ENCODE measurements at places on chromosomes 5 and 9. TPM values are rescaled to one million over a fixed set of nuclear protein-coding genes. Genes with fewer than 3 reads are reported as not detected.

Gene TRIM36
- not detected for total RNA-seq

Gene ANKRD34B
- not detected for total RNA-seq

- no peak overlapping the region for H3K27ac ChIP-seq
- no peak for DNase-seq
- no peaks in the 10 kb centered on the region for H3K4me1 ChIP-seq
Observed at GRCh38 chr5:146340260-146341081, 1.8 kb downstream of the POU4F3 start.

DNA sequence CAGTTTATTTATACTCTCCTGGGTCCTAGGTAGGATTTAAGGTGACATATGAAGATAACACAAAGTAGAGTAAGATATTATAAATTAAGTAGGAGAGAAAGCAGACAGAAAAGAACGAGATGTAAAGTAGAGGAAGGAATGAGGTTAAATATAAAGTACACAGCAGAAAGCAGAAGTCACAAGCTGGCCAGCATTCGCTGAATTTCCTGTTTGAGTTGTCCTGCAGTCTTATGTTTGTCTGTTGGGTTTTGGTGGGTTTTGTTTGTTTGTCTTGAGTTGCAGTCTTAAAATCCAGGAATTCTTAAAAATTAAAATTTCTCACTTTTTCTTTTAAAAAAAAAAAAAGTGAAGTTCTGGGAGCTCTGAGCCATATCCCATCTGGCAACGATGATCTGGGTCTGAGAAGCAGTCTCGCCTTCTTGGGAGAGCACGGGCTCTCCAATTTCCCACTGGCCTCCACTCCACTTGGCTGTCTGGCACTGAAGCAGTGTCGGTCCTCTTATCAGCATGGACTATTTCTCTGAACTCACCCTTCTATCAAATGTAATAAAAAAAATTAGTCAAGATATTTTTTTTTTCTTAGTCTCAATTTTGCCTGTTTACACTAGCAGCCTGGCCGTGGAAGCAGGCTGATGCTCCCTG, 2.0 kb downstream of the S100Z start:
- H3K27ac ChIP-seq = no peak overlapping the region
- H3K27me3 ChIP-seq = no peaks in the 10 kb centered on the region
- no peaks in the 10 kb centered on the region for H3K36me3 ChIP-seq

Gene PAM
- total RNA-seq = 21.3 TPM

Gene FYB1
- 0.56 TPM for total RNA-seq

- H3K4me1 ChIP-seq = no peaks in the 10 kb centered on the region
- no peak overlapping the region for H3K4me3 ChIP-seq
- no peaks in the 10 kb centered on the region for H3K36me3 ChIP-seq
- H3K27me3 ChIP-seq = no peaks in the 10 kb centered on the region
Observed at GRCh38 chr9:27659001-27659400, 85.7 kb upstream of the C9orf72 start.

Gene ANKRD18B
- total RNA-seq = not detected

- no peaks in the 10 kb centered on the region for H3K27me3 ChIP-seq
- H3K36me3 ChIP-seq = no peaks in the 10 kb centered on the region
- no peak for DNase-seq
- H3K4me1 ChIP-seq = no peaks in the 10 kb centered on the region
Observed at GRCh38 chr5:178514851-178515418, 75.3 kb downstream of the COL23A1 start.

DNA sequence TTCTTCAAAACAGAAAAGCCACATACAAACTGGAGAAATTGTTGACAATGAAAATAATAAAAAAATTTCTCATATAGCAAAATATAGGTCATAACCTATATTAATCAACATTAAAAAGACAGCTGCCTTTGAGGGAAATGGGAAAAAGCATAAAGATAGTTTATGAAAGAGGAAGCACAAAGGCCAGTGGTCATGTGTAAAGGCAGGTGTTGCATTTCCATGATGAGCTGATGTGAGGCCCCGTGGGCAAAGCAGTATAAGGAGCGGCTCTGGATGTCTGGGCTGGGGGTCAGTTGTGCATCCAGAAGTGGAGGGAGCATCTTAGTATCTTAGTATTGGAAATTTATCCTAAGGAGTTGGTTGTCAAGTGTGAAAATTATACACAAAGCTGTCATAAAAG, 18.3 kb downstream of the NDUFS6 start:
- no peak for DNase-seq
- peaks cover 12% of the 10 kb centered on the region for H3K36me3 ChIP-seq
- no peak overlapping the region for H3K27ac ChIP-seq
- no peaks in the 10 kb centered on the region for H3K4me1 ChIP-seq
- no peaks in the 10 kb centered on the region for H3K27me3 ChIP-seq
- no peak overlapping the region for H3K4me3 ChIP-seq

- H3K27ac ChIP-seq = no peak overlapping the region
- no peak for DNase-seq
- H3K27me3 ChIP-seq = no peaks in the 10 kb centered on the region
- peaks cover 16% of the 10 kb centered on the region for H3K4me1 ChIP-seq
- H3K36me3 ChIP-seq = no peaks in the 10 kb centered on the region
Observed at GRCh38 chr5:95763941-95764340, 32.8 kb downstream of the RHOBTB3 start.

DNA sequence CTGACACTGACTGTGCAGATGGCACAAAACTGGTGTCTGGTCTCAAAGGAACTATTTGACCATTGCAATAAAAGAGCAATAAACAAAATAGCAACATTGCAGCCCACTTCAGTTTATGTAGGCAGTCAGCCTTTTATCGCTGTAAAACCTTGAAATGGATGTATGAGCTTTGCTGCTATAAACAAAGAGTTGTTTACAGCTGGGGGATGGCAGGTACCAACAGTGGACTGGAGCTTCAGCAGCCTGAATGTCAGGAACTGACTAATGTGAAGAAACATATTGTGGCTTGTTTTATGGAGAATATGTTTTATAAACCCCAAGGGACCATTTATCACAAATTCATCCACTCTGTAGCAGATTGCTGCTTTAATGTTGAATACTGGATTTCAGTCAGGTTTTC, 78.0 kb downstream of the PTPRD start:
- H3K36me3 ChIP-seq = no peaks in the 10 kb centered on the region
- H3K4me1 ChIP-seq = no peaks in the 10 kb centered on the region
- H3K4me3 ChIP-seq = no peak overlapping the region
- no peak overlapping the region for H3K27ac ChIP-seq
- DNase-seq = no peak

DNA sequence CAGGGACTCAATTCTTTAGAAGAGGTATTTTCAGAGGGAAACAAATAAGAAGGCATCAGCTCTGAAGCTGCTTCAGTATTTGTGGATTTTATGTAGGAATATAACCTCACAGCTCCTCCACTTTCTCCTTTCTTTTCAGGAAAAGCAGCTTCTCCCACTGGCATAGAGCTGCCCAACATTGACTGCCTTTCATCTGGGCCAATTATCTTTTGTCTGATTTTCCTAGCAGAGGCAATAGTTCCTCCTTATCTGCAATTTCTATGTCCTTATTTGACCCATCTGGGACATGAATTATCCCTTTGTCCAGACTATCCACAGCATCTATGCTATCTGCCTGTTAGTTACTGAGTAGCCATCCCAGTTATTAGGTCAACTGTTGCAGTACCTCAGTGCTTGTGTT, 1671.2 kb upstream of the ACO1 start:
- no peaks in the 10 kb centered on the region for H3K27me3 ChIP-seq
- H3K27ac ChIP-seq = no peak overlapping the region
- no peaks in the 10 kb centered on the region for H3K36me3 ChIP-seq
- no peaks in the 10 kb centered on the region for H3K4me1 ChIP-seq

Gene MYOZ3
- total RNA-seq = 0.18 TPM

GRCh38 chr5:2039180-2039531, 156.4 kb upstream of the IRX4 start:
- no peak for DNase-seq
- no peaks in the 10 kb centered on the region for H3K4me1 ChIP-seq
- no peaks in the 10 kb centered on the region for H3K27me3 ChIP-seq

- H3K27ac ChIP-seq = no peak overlapping the region
- no peaks in the 10 kb centered on the region for H3K27me3 ChIP-seq
- peak; percentile 57 for DNase-seq
- H3K4me3 ChIP-seq = 0 out of 2 replicates have a peak overlapping the region, but pooled peaks have one; percentile 25
- peaks cover 29% of the 10 kb centered on the region for H3K4me1 ChIP-seq
- no peaks in the 10 kb centered on the region for H3K36me3 ChIP-seq
Observed at GRCh38 chr5:112958093-112959088, 18.2 kb upstream of the DCP2 start.

GRCh38 chr5:178281331-178281730, 48.7 kb upstream of the PHYKPL start:
- H3K36me3 ChIP-seq = no peaks in the 10 kb centered on the region

DNA sequence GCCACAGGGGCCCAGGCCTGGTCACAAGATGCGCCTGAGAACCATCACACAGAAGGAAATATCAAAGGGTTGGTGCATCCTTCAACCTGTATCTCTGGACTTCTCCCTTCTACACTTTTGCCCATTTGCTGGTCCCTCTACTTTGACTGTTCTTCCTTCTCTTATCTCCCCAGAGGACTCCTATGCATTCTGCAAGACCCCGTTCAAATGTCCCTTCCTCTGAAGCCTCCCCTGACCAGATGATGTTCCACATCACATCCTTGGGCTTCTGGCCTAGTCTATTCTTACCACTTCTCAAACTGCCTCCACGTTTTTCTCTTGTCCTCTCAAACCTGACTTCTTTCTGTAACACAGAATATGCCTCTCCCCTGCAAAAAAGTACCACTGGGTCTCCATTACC, 34.3 kb downstream of the STK10 start:
- no peak for DNase-seq
- H3K4me3 ChIP-seq = no peak overlapping the region
- H3K27ac ChIP-seq = 0 out of 2 replicates have a peak overlapping the region, but pooled peaks have one; percentile 10

GRCh38 chr5:113340537-113340936, 94.3 kb downstream of the TSSK1B start:
- H3K27ac ChIP-seq = no peak overlapping the region
- no peak for DNase-seq
- no peaks in the 10 kb centered on the region for H3K36me3 ChIP-seq
- no peaks in the 10 kb centered on the region for H3K27me3 ChIP-seq
- no peak overlapping the region for H3K4me3 ChIP-seq

GRCh38 chr9:136019041-136019680, 58.0 kb upstream of the UBAC1 start:
- no peaks in the 10 kb centered on the region for H3K4me1 ChIP-seq
- no peaks in the 10 kb centered on the region for H3K27me3 ChIP-seq
- peaks cover 3% of the 10 kb centered on the region for H3K36me3 ChIP-seq
- H3K27ac ChIP-seq = no peak overlapping the region
- DNase-seq = no peak
- H3K4me3 ChIP-seq = no peak overlapping the region

- H3K4me1 ChIP-seq = peaks cover 17% of the 10 kb centered on the region
- H3K27ac ChIP-seq = no peak overlapping the region
- no peak for DNase-seq
- no peaks in the 10 kb centered on the region for H3K27me3 ChIP-seq
- no peak overlapping the region for H3K4me3 ChIP-seq
Observed at GRCh38 chr9:120946259-120946658, 19.7 kb upstream of the TRAF1 start.

Gene IRX2
- not detected for total RNA-seq

Gene SMIM32
- total RNA-seq = not detected

Gene TRIM7
- 0.38 TPM for total RNA-seq

Gene SFXN1
- 106 TPM for total RNA-seq

DNA sequence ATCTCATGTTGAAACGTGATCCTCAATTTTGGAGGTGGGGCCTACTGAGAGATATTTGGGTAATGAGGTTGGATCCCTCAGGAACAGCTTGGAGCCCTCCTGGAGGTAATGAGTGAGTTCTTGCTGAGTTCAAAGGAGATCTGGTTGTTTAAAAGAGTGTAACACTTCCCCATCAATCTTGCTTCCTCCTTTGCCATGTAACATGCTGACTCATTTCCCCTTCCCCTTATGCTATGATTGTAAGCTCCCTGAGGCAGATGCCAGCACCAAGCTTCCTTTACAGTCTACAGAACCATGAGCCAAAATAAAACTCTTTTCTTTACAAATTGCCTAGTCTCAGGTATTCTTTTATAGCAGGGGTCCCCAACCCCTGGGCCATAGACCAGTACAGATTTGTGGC, 352.3 kb downstream of the SLCO4C1 start:
- no peaks in the 10 kb centered on the region for H3K36me3 ChIP-seq
- no peak for DNase-seq
- H3K27ac ChIP-seq = no peak overlapping the region
- no peak overlapping the region for H3K4me3 ChIP-seq
- no peaks in the 10 kb centered on the region for H3K27me3 ChIP-seq

Gene PFN3
- total RNA-seq = not detected

GRCh38 chr9:3138231-3139229, 294.6 kb upstream of the PUM3 start:
- no peaks in the 10 kb centered on the region for H3K27me3 ChIP-seq
- no peaks in the 10 kb centered on the region for H3K4me1 ChIP-seq
- no peak for DNase-seq

Gene HTR1A
- total RNA-seq = not detected

Gene ORM2
- 0.64 TPM for total RNA-seq

DNA sequence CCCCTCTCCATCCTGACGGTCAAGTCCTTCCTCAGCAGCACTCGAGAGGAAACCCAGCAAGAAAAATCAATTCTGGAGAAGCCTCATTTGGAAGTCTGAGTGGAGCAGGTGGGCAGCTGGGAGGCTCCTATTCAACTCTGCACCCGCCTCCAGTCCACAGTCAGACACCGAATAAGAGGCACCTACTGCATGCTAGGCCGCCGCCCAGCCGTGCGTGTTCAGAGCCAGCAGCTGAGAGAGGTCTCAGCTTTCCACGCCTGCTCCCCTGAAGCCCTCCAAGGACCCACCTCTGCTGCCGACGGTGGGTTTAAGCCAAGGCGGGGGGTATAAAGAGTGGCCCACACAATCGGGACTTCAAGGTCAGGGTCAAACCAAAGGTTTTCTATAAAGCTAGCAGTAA, 41.9 kb downstream of the VAV2 start:
- H3K27ac ChIP-seq = no peak overlapping the region
- no peaks in the 10 kb centered on the region for H3K27me3 ChIP-seq
- no peak for DNase-seq
- H3K36me3 ChIP-seq = peaks cover 11% of the 10 kb centered on the region

Gene ANKRD31
- total RNA-seq = not detected

GRCh38 chr5:122180863-122181548, 51.7 kb downstream of the ZNF474 start:
- DNase-seq = no peak
- no peaks in the 10 kb centered on the region for H3K27me3 ChIP-seq
- no peak overlapping the region for H3K27ac ChIP-seq
- H3K36me3 ChIP-seq = no peaks in the 10 kb centered on the region
- no peaks in the 10 kb centered on the region for H3K4me1 ChIP-seq

GRCh38 chr9:91379426-91379825, 17.7 kb upstream of the AUH start:
- H3K36me3 ChIP-seq = no peaks in the 10 kb centered on the region
- H3K27me3 ChIP-seq = no peaks in the 10 kb centered on the region
- H3K4me1 ChIP-seq = no peaks in the 10 kb centered on the region
- no peak overlapping the region for H3K4me3 ChIP-seq
- H3K27ac ChIP-seq = no peak overlapping the region
- no peak for DNase-seq

Gene FOXI1
- not detected for total RNA-seq

DNA sequence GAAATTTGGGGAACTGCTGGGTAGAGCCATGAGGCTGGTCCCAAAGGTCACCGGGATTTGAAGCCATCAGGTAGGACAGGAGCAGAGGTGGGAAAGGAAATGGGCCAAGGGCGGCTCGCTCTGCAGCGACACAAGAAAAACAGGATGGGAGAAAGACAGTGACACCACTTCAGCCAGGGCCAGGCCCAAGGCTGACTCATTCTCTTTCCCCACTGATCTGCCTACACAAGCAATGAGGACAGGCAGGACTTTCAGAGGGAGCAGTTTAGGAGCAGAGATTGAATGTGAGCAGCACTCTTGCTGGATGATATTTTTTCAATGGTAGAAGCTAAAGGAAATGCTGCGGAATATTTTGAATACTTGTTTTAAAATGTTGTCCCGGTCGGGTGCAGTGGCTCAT, 3.5 kb downstream of the RUFY1 start:
- no peak overlapping the region for H3K4me3 ChIP-seq
- no peak for DNase-seq
- H3K27ac ChIP-seq = no peak overlapping the region

Gene KIF24
- 5.3 TPM for total RNA-seq

Data from GM12878 (cell line).